ENCODE measurements at places on chromosomes 3 and 15. TPM values are rescaled to one million over a fixed set of nuclear protein-coding genes. Genes with fewer than 3 reads are reported as not detected.

DNA sequence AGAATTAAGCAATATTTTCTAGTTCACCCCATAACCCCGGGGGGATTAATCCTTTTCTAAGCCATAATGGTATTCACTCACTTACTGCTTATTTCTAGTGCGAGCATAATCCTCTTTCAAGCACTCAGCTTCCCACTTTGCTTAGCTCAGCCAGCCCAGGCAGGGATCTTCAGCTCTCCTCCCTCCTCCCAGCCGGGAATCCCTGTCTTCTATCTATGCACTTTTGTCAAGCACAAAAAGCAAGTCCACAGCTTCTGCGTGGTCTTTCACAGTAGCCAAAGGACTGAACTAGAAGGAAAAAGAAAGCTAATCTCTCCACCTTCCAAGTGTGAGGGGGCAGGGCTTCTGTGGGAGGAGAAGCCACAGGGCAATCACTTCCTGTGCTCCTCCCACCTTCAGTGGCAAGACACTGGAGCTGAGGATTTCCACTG is 62.8 kb downstream of the PEX5L start:
- no peak for DNase-seq
- H3K36me3 ChIP-seq, result no peaks in the 10 kb centered on the region
- H3K27ac ChIP-seq, result no peak overlapping the region
- H3K4me3 ChIP-seq, result no peak overlapping the region

- H3K4me1 ChIP-seq, result peaks cover 45% of the 10 kb centered on the region
- no peak for DNase-seq
- H3K36me3 ChIP-seq, result peaks cover 26% of the 10 kb centered on the region
Measured at GRCh38 chr15:74906067-74906449, 593 bp downstream of the FAM219B start.

NOP10 gene
- 257 TPM for total RNA-seq

- peaks cover 3% of the 10 kb centered on the region for H3K36me3 ChIP-seq
- H3K27ac ChIP-seq, result no peak overlapping the region
- H3K4me1 ChIP-seq, result peaks cover 27% of the 10 kb centered on the region
Measured at GRCh38 chr3:152497457-152497856, 228.7 kb downstream of the MBNL1 start.

DNA sequence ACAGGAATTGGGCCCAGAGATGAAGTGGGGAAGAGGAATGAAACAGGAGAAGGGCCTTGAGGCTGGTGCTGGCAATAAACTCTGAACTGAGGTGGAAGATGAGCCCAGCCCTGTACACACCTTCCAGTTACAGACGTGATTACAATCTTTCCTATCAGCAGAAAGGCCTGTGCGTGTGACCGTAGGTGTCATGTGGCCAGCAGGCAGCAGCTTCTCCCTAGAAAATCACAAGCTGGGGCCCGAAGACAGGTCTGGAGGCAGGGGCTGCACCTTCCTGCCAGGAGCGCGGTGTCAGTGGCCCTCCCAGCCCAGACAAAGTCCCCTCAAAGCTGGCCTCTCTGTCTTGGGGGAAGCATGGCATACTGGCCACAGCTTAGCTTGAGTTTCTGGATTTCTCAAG is 16.7 kb upstream of the PIGZ start:
- peaks cover 12% of the 10 kb centered on the region for H3K27me3 ChIP-seq
- no peak overlapping the region for H3K27ac ChIP-seq
- H3K36me3 ChIP-seq, result no peaks in the 10 kb centered on the region
- no peak for DNase-seq
- H3K4me1 ChIP-seq, result no peaks in the 10 kb centered on the region

C3orf20 gene
- total RNA-seq, result 0.26 TPM

GRCh38 chr15:52290800-52291199 is 4.8 kb downstream of the MYO5C start:
- no peaks in the 10 kb centered on the region for H3K36me3 ChIP-seq
- no peak overlapping the region for H3K27ac ChIP-seq
- H3K27me3 ChIP-seq, result peaks cover 32% of the 10 kb centered on the region
- no peak for DNase-seq
- H3K4me1 ChIP-seq, result peaks cover 41% of the 10 kb centered on the region
